ENCODE measurements at places on chromosomes 4 and X. TPM values are rescaled to one million over a fixed set of nuclear protein-coding genes. Genes with fewer than 3 reads are reported as not detected.

The FNIP2 gene
- total RNA-seq, result 30.9 TPM

The RTL9 gene
- not detected for total RNA-seq

The FRG2 gene
- total RNA-seq, result not detected

The XAGE2 gene
- not detected for total RNA-seq

The RPA4 gene
- total RNA-seq, result 0.42 TPM

The SSX3 gene
- not detected for total RNA-seq

The ZAR1 gene
- not detected for total RNA-seq

The SRPX gene
- 0.10 TPM for total RNA-seq

The PRDM8 gene
- total RNA-seq, result 4.8 TPM

The ODAM gene
- not detected for total RNA-seq

The DMRTC1 gene
- not detected for total RNA-seq

The PAGE2 gene
- not detected for total RNA-seq

The ACSL1 gene
- total RNA-seq, result 110 TPM

The ODAPH gene
- 0.10 TPM for total RNA-seq

The L1CAM gene
- 0.52 TPM for total RNA-seq

The CLTRN gene
- total RNA-seq, result 0.31 TPM

The MAGEC3 gene
- not detected for total RNA-seq

The COL25A1 gene
- 0.10 TPM for total RNA-seq

The ITIH6 gene
- not detected for total RNA-seq

The SUPT20HL2 gene
- total RNA-seq, result not detected

The FHIP1A gene
- total RNA-seq, result 2.8 TPM

The DAPP1 gene
- total RNA-seq, result 54.3 TPM

The CHIC1 gene
- 8.4 TPM for total RNA-seq

The LDOC1 gene
- 1.5 TPM for total RNA-seq
